Hepatic stellate cell (primary cell): ENCODE measurements at places on chromosomes 5 and 9.
A peak's percentile ranks its signal among the peaks of the same experiment; 100 is the strongest.

DNA sequence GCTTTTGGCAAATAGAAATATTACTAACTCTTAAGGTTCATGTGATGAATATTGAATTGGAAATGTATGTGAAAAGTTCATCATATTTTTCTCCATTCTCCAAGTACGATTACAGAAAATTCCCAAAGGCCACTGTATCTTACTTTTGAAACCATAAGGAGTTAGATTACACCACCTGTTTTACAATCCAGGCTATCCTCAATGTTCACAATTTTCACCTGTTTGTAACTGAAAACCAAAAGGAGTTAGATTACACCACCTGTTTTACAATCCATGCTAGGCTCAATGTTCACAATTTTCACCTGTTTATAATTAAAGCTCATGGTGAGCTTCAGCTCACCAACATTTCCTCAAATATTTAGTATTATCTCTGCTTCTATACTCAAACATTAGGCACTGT, 188.0 kb downstream of the HCN1 start:
- DNase-seq, result no peak

DNA sequence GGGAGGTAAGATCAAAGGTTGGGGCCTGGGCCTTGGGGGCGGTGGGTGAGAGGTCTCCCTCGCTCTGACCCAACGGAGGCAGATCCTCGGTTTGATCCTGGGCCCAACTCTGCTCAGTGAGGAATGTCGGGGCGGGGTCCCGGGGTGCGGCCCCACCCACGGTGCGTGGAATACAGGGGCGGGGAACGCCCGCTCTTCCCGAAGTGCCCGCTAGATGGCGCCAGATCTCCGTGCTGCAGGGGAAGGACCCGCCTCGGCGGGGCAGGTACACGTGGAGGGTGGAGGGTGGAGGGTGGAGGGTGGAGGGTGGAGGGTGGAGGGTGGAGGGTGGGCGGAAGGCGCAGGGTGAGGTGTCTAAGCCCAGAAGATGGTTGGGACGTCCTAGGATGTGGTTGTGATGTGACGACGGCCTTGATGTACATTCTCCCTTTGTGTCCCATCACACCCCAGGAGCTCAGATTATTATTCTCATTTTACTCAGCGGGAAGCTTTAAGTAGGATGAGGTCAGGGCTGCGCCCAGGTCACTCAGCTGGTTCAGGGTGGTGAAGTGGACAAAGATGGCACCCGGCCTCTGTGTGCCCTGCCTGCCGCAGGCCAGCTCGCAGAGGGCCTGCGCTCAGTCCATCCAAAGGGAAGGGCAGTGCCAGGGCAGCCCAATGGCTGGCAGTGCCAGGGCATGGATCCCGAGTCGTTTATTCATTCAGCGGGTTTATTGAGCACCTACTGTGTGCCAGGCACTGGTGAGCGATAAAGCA, 9.4 kb upstream of the RPS14 start:
- DNase-seq, result peak; percentile 78

DNA sequence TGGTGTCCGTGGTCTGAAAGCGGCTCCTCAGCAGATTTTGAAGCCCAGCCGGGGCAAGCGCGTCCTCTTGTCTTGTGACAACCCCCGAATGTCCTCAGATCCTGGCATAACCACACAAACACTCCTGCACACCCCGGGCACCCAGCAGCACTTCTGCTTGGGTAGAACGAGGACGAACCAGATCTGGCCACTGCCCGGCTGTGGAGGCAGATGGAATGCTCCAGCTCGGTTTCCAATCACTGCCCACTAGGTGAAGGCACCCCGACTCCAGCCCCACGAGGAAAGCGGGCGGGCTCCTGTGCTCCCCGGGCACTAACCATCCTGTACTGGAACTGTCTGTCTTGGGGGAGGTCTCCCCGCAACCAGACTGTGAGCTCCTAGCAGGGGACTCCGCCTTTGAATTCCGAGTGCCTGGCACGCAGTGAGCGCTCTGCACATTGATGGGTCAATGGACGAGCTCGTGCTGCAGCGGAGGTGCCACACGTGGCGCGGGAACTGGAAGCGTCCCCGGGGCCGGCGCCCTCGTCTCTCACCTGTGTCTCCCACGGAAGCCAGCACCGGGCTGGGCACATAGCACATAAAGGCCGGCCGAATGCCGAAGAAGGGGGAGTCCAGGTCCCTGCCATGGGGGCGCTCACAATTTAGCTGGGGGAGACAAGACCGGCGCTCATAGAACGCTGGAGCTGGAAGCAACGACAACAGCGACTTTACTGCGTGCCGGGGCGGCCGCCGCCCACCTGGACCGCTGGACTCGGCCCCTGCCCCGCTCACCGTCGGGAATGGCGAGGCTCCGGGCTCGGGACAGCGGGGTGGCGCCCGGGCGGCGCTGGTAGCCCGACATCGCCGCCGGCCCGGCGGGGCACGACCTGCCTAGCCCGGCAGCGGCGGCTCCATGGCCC, 608 bp downstream of the ENTR1 start:
- DNase-seq, result peak; percentile 84

- no peak for DNase-seq
Observed at GRCh38 chr5:15746833-15747232, 246.9 kb downstream of the FBXL7 start.

DNA sequence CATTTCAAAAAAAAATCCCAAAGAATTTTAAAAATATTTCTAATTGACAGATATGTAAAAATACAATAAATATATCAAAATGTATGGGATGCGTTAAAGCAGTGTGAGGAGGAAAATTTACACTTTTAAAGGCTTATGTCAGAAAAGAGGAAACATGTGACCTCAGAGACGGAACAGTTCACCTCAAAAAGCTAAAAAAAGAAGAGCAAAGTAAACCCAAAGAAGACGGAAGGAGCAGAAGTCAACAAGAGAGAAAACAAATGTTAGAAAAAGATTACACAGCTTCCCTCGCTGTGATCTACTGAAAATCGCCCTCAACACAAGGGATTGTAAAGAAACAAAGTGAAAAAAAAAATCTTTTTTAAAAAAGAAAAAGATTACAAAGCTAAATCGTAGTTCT, 186.9 kb downstream of the AUH start:
- no peak for DNase-seq

DNA sequence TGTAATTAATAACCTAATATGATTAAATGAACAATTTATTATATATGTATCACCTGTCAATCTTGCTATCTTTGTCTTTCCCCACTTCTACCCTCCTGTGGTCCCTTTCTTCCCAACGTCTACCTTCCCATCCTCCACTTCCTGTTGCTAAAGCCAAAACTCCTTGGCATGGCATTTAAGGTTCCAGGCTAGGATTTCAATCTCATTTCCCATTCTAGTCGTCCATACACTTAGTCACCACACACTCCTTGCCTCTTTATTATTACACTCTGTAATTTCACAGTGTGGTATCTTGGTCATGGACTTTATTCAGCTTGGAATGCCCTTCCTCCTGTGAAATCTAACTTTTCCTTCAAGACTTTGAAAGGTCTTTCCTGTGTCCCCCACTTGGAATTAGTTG, 115.3 kb downstream of the SEMA6A start:
- DNase-seq, result no peak

GRCh38 chr5:115624994-115625393, 842 bp downstream of the TMED7 start:
- DNase-seq, result no peak
